ENCODE measurements at places on chromosomes 6 and 20. TPM values are rescaled to one million over a fixed set of nuclear protein-coding genes. Genes with fewer than 3 reads are reported as not detected.

- no peak for DNase-seq
These were observed 47.2 kb downstream of the FIG4 start for GRCh38 chr6:109738255-109738654.

The GRIK2 gene
- total RNA-seq: not detected

The ALDH5A1 gene
- 4.7 TPM for total RNA-seq

The MRPS26 gene
- 17.6 TPM for total RNA-seq

Data from CD4-positive, CD25-positive, alpha-beta regulatory T cell (primary cell).